ENCODE measurements at places on chromosomes 7 and 10. TPM values are rescaled to one million over a fixed set of nuclear protein-coding genes. Genes with fewer than 3 reads are reported as not detected.

HGF gene
- total RNA-seq: 792 TPM

TYW1B gene
- 3.7 TPM for total RNA-seq

KMT2C gene
- total RNA-seq: 23.5 TPM

PRXL2A gene
- total RNA-seq: 10.5 TPM

H2BK1 gene
- total RNA-seq: not detected

FEZF1 gene
- not detected for total RNA-seq

ODAD2 gene
- 0.40 TPM for total RNA-seq

HOXA2 gene
- 0.79 TPM for total RNA-seq

ZNF365 gene
- total RNA-seq: 6.5 TPM

AGMO gene
- 0.93 TPM for total RNA-seq

PHKG1 gene
- total RNA-seq: 9.4 TPM

FAM131B gene
- total RNA-seq: 1.6 TPM

CFAP58 gene
- 1.2 TPM for total RNA-seq

PRR15 gene
- total RNA-seq: 0.19 TPM

PTCD1 gene
- total RNA-seq: 6.7 TPM

IPMK gene
- 3.2 TPM for total RNA-seq

TSPAN33 gene
- total RNA-seq: 0.06 TPM

IDI2 gene
- not detected for total RNA-seq

CPA2 gene
- total RNA-seq: not detected

SPOCK2 gene
- 0.26 TPM for total RNA-seq

Data from aortic smooth muscle cell (primary cell).